ENCODE measurements at places on chromosomes 1 and 21.

DNA sequence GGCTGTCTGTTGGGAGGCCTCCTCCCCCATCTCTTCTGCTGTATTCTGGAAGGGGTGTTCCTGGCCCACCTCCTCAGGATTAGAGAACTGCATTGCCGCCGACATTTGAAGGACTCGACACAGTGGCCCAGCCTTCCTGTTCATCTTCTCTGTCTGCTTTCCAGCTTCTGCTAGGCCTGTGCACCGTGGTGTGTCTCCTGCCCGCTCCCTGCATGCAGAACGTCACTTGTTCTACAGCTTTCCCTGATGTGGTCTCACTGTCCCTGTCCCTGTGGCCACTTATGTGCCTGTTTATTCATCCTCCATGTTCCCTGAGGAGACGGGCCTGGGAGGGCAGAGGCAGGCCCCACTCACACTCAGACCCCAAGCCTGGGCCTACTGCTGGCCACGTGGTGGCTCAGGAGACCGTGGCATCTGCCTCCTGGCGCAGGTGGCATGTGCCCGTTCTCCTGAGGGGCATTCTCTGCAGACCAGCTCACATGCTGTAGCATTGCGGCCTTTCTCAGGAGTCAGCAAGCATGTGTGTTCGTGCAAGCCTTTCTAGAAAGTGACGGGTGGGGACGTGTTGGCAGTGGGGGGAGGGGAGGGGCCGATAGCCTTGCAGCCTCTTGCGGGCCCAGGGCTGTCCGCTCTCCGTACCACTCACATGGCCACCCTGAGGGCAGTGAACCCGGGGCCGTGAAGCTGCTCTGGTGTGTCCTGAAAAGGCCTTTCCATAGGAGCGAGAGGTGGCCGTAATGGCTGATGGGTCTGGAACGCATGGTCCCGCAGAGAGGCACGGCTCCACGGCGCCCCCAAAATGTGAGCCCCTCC is 35.9 kb downstream of the POFUT2 start:
- DNase-seq, result no peak

GRCh38 chr1:116990612-116991151 is 10.9 kb upstream of the CD101 start:
- no peak for DNase-seq

- no peak for DNase-seq
Measured at GRCh38 chr1:223772771-223773160, 60.4 kb downstream of the CAPN2 start.

DNA sequence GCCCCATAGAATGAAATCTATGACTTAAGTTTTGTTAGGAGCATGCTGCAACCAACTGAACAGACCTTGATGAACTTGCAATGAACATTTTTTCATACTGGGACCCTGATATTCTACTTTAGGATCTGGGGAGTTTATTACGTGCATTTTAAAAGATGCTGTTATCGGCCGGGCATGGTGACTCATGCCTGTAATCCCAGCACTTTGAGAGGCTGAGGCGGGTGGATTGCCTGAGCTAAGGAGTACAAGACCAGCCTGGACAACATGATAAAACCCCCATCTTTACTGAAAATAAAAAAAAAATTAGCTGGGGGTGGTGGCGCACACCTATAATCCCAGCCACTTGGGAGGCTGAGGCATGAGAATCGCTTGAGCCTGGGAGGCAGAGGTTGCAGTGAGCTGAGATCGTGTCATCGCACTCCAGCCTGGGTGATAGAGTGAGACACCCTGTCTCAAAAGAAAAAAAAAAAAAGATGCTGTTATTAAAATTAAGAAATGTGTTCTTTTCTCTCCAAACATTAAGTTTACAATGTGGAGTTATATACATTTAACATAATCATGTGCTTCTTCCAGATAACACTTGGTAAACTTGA is 7.1 kb downstream of the MPZL1 start:
- DNase-seq, result no peak

DNA sequence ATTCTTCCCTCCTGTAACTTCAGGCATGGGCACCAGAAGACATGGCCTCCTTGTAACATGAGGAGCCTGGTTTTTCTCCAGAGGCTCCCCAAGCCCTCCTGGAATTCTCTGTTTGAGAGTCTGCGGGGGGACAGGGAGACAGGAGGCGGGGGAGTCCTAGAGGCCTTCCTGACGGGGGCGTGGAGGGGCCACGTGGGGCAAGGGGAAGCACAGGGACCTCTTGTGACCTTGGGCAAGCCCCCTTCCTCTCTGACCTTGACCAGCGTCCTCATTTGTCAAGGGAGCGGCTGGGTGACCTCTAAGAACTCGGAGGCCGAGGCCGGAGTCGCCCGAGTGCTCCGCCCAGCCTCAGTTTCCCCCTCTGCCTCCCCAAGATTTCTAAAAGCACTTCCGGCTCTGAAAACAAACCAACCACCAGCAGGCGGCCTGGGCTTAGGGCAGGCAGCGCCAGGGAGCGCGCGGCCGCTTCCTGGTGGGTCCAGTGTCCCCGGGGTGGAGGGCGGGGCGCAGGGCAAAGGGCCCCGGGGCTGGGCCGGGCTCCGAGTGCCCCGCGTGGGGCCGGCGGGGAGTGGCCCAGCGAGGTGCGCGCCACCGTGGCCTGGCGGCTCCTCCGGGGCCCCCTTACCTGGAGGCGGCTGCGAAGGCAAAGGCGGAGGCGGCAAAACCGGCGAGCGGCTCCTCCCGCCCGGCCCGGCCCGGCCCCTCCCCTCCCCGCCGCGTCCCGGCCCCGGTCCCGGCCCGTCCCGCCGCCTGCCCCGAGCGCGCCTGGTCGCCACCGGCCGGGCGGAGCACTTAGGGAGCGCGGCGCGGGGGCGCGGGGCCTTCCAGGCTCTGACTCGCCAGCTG is at the start of gene TMCO4:
TMCO4 (minus strand) TSS at position 687 of the 846 bp plus-strand sequence. CDS start 19,158 bp downstream, outside the sequence.
- peak; percentile 89 for DNase-seq

- no peak for DNase-seq
Measured at GRCh38 chr1:44634606-44635189, 39.6 kb downstream of the TMEM53 start.

DNA sequence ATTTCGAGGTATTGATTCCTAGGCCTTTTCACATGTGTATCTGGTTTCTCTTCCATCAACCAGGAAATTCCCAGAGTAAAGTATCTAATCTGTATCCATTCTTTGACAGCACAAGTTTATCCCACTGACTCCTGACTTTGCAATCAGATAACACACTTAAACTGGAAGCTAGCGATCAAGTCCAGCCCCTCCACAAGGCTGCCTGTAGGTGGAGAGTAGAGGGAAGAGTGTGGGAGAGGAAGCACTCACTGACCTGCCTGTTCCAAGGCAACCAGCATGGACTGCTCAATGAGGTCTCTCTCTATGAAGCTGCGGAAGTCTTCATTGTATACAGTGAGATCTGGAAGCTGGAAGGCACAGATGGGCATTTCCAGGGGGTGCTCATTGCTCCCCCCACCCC is 30.4 kb upstream of the MTMR11 start:
- no peak for DNase-seq

GRCh38 chr1:236345728-236346127 is 48.4 kb upstream of the EDARADD start:
- DNase-seq, result no peak

- peak; percentile 61 for DNase-seq
Measured at GRCh38 chr1:119715542-119715941, 3.8 kb downstream of the PHGDH start.

DNA sequence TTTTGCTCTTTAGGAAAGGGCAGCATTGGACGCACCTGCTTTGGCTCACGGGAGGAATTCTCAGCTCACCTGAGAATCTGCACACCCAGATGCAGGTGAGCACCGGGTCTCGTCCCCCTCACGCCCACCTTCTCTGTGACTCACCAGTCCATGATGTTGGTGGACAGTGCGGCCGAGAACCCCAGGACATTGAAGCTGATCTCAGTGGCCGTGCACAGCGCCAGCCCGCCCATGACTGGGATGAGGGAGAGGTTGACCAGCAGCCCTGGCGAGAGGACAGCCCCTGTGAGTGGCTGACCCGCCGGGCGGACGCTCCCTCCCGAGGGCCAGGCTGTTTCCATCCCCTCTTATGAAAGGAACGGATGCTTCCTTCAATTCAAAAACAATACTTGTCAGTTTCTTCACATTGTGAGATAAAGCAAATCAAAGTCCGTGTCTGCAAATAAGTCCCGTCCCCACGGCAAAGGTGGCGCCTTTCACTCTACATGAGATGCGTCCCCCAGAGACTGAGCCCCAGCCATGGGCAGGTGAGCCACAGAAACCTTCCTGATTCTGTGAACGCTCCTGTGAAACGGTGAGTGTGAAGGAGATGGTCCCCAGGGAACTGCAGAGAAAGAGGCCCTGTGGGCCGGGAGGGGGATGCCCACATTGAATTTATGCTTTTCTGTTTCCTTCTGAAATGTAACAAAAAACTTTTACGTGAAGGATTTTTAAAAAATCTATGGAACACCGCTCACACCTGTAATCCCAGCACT is 12.7 kb upstream of the CDK11B start:
- DNase-seq, result no peak

GRCh38 chr1:243500512-243500911 is 244.7 kb downstream of the SDCCAG8 start:
- no peak for DNase-seq

DNA sequence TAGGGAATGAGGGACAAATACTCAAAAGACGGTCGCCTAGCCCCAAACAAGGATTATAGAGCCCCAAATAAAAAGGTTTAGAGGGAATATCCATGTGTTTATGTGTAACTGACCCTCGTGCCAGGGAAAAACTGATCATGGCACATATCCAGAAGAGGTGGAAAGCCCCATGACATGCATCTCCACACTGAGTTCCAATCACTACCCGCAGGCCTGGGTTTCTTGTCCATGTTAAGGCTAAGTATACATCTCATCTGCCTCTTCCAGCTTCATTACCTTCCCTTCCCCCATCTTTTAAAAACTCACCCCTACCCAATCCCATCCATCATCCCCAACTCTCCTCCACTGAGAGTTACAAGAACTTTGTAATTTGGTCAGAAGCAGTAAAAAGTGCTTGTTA is 15.2 kb downstream of the GADD45A start:
- no peak for DNase-seq

- DNase-seq, result no peak
Measured at GRCh38 chr1:37181425-37181824, 147.1 kb upstream of the GRIK3 start.

DNA sequence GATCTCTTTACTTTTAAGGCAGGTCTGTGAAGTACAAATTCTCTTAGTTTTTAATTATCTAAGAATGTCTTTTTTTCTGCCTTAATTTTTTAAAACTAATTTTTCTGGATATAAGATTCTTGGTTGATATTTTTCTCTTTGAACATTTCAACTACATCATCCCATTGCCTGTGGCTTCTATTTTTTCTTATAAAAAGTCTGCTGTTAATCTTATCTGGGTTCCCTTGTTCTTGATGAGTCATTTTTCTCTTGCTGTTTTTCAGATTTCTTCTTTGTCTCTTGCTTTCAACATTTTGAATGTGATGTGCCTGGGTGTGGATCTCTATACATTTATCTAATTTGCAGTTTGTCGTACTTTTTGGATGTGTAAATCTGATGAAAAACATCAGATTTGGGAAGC is 525.2 kb upstream of the PBX1 start:
- no peak for DNase-seq

DNA sequence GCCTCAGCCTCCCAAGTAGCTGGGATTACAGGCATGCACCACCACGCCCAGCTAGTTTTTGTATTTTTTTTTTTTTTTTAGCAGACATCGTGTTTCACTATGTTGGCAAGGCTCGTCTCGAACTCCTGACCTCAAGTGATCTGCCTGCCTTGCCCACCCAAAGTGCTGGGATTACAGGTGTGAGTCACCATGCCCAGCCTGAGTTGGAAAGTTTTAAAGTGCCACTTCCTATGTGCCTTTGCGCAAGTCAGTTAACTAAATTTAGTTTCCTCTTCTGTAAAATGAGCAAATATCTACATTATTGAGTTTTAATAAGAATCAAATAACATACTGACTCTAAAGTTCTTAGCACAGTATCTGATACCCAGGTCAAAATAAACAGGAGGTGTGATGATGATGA is 12.4 kb downstream of the SLC19A2 start:
- DNase-seq, result no peak

DNA sequence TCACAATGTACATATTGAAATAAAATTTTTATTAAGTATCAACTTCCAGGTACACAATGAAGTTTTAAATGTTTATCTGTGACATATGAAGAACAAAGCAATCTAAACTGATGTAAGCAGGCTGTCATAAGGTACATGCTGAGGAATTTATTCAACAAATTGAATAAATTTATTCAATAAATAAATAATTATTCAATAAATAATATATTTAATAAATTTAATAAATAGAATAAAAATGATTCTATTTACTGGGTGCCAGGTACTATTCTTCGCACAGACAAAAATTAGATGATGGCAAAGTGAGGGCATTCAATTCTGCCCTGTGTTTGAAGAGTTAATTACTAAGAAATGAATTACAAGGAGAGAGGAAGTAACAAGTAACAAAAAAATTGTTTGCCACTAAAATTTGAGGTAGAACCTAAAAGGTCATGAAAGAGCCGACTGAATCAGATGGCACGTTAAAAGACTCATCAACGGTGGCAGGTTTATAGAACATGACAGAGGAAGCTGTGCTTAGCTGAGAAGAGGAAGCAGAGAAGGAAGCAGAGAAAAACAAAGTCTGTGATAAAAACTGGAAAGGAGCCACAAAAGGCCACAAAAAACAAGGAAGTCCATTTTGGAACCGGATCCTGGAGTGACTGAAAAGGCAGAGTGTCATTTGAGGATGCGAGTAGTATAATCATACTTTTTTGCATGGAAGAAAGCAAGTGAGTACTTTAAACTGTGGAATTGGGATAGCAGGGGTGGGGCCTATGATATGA is 2.2 kb upstream of the USP24 start:
- DNase-seq, result no peak

DNA sequence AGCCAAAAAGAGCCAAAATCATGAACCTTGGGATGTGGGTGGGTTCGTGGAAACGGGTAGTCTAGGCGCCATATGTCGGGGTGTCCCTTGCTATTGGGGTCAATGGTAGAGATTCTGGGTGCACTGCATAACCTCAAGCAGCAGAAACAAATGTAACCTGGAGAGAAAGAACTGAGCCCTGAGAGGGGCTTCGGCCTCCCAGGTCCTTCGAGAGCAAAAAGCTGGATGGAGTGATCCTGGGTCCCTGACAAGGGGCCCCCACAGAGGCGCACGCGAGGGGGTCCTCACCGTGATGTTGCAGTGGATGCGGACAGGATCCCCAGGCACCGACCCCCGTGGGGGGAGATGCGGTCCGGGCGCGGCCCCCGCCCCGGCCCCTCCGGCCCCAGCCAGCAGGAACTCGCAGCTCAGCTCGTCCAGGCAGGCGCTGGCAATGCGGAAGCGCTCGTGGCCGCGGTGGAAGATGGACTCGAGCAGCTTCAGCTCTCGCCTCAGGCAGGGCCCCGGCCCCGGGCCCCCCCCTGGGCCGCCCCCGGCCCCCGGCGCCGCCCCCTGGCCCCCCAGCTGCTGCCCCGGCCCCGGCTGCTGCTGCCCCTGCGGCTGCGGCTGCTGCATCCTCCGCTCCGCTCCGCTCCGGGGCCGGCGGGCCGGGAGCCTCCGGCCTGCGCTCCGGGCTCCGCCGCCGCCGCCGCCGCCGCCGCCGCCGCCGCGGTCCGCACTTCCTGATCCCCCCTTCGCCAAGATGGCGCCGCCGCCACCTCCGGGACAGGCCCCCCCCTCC is at the start of gene UBE2Q1:
UBE2Q1 (minus strand) TSS at position 724 of the 781 bp plus-strand sequence; CDS start at position 615, 109 bp downstream.
- peak; percentile 72 for DNase-seq

- DNase-seq, result no peak
Measured at GRCh38 chr1:201059401-201059800, 35.9 kb upstream of the KIF21B start.

GRCh38 chr1:17550729-17551584 is 11.5 kb downstream of the ARHGEF10L start:
- no peak for DNase-seq

All from hepatocyte (in vitro differentiated cells).